Muscle of back (tissue), 13 donors: ENCODE measurements at places on chromosomes 1 and 21. TPM values are rescaled to one million over a fixed set of nuclear protein-coding genes. Genes with fewer than 3 reads are reported as not detected.

The MRAP gene
- not detected for polyA plus RNA-seq

The PCP4L1 gene
- 0.39 TPM for polyA plus RNA-seq

The ITLN2 gene
- 0.24 TPM for polyA plus RNA-seq

- no peak for DNase-seq
Observed at GRCh38 chr1:210234329-210234757, 1.7 kb downstream of the SERTAD4 start.

GRCh38 chr1:35725596-35725995, 6.9 kb upstream of the C1orf216 start:
- DNase-seq = no peak
